Ovary (tissue), 10 donors: ENCODE measurements at places on chromosomes 2 and 18. TPM values are rescaled to one million over a fixed set of nuclear protein-coding genes. Genes with fewer than 3 reads are reported as not detected.

GRCh38 chr2:238913931-238914647, 66.2 kb downstream of the TWIST2 start:
- peak; percentile 14 for DNase-seq

GRCh38 chr2:237345891-237346640, 67.9 kb downstream of the COL6A3 start:
- DNase-seq: no peak

- peak; percentile 91 for DNase-seq
Measured at GRCh38 chr2:199459286-199460100, 1.8 kb upstream of the SATB2 start.

- no peak for DNase-seq
Measured at GRCh38 chr2:45237128-45237527, 227.9 kb upstream of the SIX2 start.

GRCh38 chr2:211812587-211812986, 726.0 kb downstream of the ERBB4 start:
- DNase-seq: no peak

Gene OTOS
- total RNA-seq: not detected
